Hematopoietic multipotent progenitor cell treated with erythropoietin and hydrocortisone succinate and interleukin-3 and kit ligand, for 15 days (in vitro differentiated cells): ENCODE measurements at places on chromosomes 13 and 19.
A peak's percentile ranks its signal among the peaks of the same experiment; 100 is the strongest.

DNA sequence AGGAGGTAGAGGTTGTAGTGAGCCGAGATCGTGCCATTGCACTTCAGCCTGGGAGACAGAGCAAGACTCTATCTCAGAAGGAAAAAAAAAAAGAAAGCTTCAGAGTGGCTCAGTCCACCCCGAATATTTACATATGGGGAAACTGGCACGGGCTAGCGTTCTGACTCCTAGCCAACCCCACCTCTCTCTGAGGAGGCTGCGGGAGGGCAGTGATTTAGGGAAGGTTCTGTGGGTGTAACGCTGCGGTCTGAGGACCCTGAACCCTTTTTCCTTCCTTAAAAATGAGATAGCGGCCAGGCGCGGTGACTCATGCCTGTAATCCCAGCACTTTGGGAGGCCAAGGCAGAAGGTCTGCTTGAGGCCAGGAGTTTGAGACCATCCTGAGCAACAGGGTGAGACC, 5.0 kb downstream of the LRRC25 start:
- peak; percentile 32 for DNase-seq

DNA sequence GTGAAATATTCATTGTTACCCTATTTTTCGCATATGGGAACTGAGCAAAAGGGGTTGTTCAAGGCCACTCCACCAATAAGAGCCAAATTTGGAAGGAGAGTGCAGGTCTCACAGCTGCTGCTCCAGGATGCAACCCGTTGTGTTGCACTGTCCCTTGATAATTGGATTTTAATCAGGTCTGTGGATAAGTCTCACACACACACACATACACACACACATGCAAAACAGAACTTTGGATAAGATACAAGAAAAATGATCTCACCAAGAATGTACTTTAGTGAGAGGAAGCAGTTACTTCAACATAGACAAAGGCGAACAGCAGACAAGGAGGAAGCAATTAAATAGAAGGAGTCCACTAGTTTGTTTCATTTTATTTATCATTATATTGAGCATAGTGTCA, 127.3 kb upstream of the EDNRB start:
- no peak for DNase-seq

- no peak for DNase-seq
Measured at GRCh38 chr13:106415971-106416370, 119.5 kb downstream of the EFNB2 start.

DNA sequence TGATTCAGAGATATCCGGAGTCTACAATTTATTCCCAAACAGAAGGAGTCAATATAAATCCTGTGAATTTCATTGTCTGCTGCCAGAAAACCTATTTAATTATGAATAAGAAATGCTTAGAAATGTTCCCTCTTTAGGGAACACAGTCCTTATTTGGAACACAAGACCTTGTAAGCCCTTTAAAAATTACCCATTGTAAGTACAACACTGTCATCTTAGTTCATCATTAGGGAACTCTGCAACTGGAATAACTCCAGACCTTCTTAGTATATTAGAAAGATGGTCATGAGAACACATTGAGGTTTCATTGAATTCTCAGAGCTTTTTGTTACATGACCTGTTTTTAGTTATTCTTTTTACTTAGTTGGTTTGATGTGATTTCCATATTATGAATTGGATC, 548.5 kb upstream of the KLF12 start:
- no peak for DNase-seq

DNA sequence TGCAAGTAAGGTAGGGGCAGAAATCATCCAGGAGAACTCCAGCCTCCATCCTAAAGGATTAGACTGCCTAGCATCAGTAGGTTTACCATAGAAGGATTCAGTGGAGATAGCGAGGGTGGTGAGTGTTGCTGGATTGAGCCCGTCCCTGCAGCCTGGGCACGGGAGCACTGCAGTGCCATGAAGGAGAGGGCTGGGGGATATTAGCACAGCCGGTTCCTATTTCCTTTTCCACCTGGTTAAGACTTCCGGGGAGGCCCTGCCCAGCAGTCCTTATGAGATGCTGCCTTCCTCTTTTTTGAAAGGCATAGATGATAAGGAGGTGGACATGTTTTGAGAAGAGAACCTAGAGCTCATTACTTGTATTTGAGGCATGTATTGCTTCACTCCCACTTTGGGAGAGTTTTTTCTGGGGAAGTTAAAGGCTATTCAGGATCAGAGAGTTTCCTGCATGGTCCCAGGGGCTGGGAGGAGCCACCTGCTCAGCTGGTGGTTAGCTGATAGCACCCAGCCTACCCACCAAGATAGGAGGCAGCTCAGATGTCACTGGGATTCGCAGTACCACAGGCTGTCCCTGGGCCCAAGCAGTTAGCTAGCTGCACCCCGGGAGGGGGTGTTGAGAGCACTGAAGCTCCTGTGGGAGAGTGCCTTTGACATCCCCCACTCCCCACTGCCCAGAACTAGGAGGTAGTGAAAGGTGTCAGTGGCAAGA, 17.2 kb downstream of the ACTN4 start:
- peak; percentile 74 for DNase-seq

GRCh38 chr19:8831832-8832131, 322 bp downstream of the ZNF558 start:
- no peak for DNase-seq

DNA sequence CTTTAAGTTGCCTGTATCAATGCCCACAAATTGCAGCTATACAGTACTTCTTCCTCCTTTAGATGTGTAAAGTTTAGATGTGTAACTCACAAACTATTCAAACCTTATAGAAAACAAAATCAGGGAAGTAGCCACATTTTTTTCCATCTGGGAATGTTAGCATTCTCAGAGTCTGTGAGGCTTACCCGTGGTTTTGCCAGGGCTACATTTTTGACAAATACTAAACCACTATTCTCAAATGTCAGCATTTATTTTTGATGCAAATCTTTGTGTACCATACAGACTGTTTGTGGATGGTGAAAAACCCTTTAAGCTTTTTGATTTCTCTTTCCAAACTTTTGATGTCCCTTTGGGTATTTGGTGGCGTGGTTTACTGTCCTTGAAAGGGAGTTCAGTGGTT, 216.4 kb downstream of the POSTN start:
- no peak for DNase-seq

- DNase-seq = no peak
Measured at GRCh38 chr19:5224480-5224879, 116.1 kb downstream of the PTPRS start.

DNA sequence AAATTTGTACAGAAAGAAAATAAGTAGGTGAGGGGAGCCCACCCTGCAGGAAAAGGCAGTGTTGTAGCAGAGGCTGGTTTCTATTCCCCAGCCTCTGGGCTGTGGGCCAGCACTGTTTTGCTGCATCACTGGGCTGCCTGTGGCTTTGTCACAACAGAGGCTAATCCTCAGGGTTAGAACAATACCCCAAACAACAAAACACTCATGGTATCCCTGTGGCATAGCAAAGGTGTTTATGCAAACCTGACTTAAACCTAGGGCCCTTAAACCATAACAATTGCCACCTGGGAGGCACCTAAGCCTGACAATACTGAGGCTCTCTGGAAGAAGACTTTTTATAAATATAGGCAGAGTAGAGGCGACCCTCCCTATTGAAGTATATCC, 314.7 kb downstream of the OLFM4 start:
- no peak for DNase-seq

- DNase-seq = no peak
Measured at GRCh38 chr13:25210842-25211569, 38.9 kb upstream of the AMER2 start.

DNA sequence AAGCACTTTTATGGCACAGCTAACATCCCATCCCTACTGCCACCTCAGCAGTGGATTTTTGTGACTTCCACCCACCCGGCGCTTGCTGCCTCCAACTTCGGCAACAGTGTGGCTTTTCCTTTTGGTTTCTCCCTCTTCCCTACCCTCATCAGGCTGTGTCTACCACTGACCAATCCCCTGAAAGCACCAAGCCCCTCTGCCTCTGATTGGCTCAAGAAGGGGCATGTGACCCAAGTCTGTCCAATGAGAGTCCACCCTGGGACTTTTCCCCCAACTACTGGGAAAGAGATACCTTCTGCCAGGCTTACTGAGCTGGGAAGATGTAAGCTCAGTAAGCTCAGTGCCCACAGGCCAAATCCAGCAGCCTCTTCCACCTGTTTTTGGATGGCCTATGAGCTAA, 5.8 kb downstream of the SMIM7 start:
- no peak for DNase-seq
